ENCODE measurements at places on chromosomes 3 and 15. TPM values are rescaled to one million over a fixed set of nuclear protein-coding genes. Genes with fewer than 3 reads are reported as not detected.
A peak's percentile ranks its signal among the peaks of the same experiment; 100 is the strongest.

The AP3B2 gene
- total RNA-seq, result 0.77 TPM

The MGLL gene
- total RNA-seq, result 52.2 TPM

The CTXN2 gene
- total RNA-seq, result not detected

The GHSR gene
- total RNA-seq, result not detected

The OR5H2 gene
- total RNA-seq, result not detected

The MFSD1 gene
- 33.7 TPM for total RNA-seq

GRCh38 chr3:58776231-58776630, 109.7 kb upstream of the FAM3D start:
- DNase-seq, result no peak

DNA sequence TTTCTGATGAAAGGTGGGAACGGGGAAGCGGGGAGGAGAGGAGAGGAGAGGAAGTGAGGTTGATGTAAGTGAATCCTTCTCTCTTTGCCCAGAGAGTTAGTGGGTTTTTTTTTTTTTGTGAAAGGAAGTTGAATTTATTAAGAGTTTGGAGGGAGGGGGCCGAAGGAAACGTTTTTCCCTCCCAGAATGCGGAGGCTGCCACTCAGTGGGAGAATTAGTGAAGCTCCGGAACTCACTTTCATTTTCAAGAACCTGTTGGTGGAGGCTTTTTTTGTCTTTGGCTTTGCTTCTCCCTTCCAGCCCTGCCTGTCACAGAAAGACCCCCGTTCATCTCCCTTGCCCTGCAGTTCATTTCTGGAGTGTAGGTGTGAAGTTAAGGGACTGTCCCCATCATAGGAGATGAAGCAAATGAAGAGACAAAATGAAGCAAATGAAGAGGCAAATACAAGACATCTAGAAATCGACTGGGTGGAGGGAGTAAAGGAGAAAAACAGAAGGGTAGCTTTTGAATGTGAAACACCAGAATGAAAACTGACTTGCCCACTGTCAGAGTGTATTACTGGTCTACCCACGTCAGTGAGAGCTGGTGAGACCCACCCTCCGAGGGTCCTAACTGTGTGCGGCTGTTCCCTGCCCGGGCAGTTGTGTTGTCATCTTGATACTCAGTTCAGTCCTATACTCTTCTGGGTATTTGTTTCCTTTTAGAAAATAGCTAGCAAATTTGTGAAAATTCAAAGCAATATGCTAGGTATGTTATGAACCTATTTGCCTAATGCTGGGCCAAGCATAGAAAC, 91.5 kb downstream of the ITPR1 start:
- DNase-seq, result peak; percentile 65

DNA sequence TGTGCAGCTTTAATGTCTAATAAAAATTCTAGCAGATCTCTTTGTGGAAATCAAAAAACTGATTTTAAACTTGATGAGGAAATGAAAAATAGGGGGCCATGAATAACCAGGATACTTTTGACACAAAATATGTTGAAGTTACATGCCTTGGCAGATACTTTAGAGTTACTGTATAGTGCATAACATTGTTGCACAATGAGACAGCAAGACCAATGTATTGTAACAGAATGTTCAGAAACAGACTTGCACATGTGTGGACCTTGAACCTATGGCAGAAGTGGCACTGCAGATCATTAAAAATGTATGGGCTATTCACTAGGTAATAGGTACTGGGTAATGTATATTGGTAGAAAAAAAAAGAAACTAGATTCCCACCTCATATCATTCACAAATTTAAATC, 343.0 kb upstream of the ARL6 start:
- DNase-seq, result no peak

DNA sequence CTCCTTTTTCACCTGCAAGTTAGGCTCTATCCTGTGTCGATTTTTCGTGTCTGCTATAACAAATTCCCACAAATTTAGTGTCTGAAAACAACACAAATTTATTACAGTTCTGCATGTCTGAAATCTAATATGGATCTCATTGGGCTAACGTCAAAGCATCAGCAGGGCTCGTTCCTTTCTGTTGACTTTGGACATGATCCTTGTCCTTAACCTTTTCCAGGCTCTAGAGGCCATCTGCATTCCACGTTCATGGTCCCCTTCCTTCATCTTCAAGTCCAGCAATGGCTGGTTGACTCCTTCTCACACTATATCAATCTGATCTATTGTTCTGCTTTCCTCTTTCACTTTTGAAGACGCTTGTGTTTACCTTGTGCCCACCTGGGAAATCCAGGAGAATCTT, 165.7 kb upstream of the RARB start:
- no peak for DNase-seq

GRCh38 chr15:60421544-60421943, 23.8 kb upstream of the ANXA2 start:
- DNase-seq, result no peak

GRCh38 chr3:23761440-23761896, 44.3 kb upstream of the UBE2E1 start:
- no peak for DNase-seq

- DNase-seq, result no peak
Measured at GRCh38 chr15:99252326-99252725, 1.0 kb downstream of the LRRC28 start.

GRCh38 chr15:39285071-39285470, 295.8 kb upstream of the THBS1 start:
- DNase-seq, result no peak

- DNase-seq, result no peak
Measured at GRCh38 chr3:117433427-117433826, 723.8 kb downstream of the TUSC7 start.

DNA sequence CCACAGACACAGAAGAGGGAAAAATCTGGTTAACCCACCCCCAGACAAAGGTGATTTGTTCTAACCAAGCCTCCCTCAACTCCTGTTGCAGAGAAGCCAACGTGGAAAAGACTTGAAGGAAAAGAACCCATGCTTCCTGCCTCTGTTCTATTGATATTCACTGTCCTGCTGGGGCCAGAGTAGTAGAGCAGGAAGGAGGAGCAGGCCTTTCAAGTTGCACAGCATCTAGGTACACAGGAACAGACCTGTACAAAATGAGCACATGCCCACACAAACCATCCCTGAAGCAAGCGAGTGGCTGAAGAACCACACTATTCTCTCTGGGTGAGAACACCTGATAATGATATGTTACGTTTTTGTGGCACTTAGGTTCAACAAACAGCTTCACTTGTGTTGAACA, 29.9 kb downstream of the RASGRP1 start:
- no peak for DNase-seq

- DNase-seq, result peak; percentile 50
Measured at GRCh38 chr3:68878962-68879361, 53.4 kb downstream of the TAFA4 start.

Data from right cardiac atrium (tissue), 5 donors.